Tongue (tissue), 3 donors: ENCODE measurements at places on chromosomes 5 and 9.

DNA sequence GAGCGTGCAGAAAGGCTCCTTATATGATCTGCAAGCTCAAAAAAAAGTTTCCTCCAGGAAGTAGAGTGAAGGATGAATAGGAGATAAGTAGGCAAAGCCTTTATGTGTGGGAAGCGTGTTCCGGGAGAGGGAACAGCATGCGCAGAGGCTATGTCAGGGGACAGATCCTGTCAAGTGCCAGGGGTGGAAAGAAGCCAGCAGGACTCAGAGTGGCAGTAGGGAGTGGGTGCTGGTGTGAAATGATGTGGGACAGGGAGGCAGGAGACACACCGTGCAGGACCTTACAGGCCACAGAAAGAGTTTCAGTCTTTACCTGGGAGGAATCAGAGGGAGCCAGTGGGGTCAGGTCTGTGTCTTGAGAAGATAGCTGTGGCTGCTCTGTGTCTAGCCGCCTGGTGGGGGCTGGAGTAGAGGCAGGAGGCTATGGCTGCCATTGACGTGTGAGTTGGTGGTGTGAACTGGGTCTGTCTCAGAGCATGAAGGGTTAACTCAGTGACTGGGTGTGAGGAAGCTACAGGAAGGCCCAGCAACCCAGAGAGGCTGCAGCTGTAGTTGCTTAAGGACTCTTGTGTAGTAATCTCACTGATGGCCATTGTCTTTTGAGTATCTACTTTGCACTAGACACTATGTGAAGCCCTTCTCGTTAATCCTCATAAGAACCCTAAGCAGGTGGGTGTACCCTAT, 71.3 kb downstream of the PPARGC1B start:
- DNase-seq = no peak

DNA sequence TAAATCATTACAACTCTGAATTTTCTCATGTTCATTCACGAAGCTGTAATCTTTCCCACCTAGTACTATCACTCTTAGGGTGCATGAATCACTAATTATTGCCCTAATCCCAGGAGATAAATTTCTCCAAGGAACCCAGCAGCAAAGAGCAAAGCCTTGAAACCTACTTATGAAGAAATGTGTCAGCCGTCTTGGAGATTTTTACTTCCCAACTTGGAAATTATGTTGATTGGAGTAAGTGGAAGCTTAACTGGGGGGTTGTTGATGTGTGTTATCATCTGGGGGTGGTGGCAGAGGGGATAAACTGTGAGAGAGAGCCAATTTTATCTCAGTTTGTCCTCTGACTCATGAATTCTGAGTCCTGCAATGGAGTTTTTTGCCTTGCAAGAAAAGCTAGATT, 440.5 kb upstream of the WWC1 start:
- DNase-seq = no peak

DNA sequence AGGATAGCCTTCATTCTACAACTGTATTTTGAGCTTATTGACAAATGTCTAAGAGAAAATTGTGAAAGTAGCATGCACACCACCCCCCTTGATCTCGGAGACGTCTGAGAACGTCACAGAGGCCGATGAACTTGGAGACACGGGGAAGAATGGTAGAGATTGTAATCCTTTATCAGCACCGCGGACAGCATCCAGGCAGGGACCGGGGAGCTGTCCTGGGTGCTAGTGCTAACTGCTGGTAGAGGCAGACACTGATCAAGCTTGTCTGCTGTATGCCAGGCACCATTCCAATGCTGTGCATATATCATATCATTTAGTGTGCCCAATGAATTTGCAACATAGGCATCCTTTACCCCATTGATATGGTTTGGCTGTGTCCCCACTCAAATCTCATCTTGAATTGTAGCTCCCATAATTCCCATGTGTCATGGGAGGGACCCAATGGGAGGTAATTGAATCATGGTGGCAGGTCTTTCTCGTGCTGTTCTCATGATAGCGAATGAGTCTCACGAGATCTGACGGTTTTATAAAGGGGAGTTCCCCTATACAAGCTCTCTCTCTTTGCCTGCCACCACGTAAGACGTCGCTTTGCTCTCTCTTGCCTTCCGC, 98.8 kb downstream of the LHX2 start:
- peak; percentile 93 for DNase-seq

- DNase-seq = no peak
These were observed 54.4 kb upstream of the EXOC3 start for GRCh38 chr5:388266-389196.

DNA sequence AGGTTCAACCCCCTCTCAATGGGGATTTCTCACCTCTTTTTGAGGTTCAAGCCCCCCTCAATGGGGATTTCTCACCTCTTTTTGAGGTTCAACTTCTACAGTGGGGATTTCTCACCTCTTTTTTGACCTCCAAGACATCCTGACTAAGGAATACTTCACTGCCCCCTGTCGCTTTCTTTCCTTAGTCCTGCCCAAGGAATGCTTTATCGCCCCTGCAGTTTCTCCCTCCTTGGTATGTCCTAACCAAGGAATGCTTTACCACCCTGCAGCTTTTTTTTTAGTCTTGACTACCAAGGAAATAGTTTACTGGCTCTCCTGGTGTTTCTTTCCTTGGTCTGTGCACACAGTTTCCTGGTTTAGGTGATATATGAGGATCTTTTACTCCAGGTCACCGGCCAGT, 9.6 kb upstream of the IRGM start:
- DNase-seq = no peak

DNA sequence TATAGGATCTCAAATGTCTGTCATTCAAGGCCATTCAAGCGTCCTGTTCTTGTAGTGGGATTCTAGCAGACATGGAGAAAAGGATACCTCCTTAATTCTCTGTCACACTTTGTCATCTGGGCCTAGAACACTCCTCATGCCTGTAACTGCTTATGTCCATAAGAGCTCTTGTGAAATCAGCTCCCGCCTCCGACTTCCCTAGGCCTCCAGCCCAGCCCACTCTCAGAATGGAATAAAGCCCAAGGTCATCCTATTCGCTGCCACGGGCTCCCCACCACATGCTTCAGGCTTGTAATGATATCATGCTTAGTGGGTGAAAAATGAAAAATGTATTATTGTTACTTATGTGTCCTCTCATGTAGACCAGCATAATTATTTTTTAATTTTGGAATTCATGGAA, 632.5 kb downstream of the ISL1 start:
- DNase-seq = no peak

DNA sequence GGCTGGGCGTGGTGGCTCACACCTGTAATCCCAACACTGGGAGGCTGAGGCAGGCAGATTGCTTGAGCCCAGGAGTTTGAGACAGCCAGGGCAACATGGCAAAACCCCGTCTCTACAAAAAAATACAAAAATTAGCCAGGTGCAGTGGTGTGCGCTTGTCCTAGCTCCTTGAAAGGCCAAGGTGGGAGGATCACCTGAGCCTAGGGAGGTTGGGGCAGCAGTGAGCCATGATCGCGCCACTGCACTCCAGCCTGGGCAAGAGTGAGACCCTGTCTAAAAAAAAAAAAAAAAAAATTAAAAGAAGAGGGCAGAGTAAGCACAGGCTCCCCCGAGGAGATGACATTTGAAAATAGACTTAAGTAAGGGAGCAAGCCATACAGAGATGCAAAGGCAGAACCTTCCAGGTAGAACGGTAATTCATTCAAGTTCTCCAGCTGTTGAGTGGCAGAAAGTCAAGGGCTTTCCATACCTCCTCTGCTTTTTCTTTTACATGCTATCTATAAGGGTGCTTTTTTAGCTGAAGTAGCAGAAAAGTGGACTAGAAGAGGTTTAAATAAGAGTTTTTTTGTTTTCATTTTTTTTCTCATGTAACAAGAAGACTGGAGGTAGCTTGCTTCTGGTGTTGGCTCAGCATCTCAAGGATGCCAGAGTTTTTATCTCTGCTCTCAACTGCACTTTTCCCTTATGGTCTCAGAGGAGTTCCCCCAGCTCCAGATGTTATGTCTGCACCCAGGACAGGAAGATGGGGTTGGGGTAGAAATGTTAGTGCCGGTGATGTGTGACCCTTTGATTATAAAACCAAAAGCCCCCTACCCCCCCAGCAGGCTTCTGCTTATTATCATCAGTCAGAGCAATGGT, 40.8 kb downstream of the ERGIC1 start:
- no peak for DNase-seq

- no peak for DNase-seq
These were observed 227.5 kb downstream of the PIK3R1 start for GRCh38 chr5:68443091-68443490.

DNA sequence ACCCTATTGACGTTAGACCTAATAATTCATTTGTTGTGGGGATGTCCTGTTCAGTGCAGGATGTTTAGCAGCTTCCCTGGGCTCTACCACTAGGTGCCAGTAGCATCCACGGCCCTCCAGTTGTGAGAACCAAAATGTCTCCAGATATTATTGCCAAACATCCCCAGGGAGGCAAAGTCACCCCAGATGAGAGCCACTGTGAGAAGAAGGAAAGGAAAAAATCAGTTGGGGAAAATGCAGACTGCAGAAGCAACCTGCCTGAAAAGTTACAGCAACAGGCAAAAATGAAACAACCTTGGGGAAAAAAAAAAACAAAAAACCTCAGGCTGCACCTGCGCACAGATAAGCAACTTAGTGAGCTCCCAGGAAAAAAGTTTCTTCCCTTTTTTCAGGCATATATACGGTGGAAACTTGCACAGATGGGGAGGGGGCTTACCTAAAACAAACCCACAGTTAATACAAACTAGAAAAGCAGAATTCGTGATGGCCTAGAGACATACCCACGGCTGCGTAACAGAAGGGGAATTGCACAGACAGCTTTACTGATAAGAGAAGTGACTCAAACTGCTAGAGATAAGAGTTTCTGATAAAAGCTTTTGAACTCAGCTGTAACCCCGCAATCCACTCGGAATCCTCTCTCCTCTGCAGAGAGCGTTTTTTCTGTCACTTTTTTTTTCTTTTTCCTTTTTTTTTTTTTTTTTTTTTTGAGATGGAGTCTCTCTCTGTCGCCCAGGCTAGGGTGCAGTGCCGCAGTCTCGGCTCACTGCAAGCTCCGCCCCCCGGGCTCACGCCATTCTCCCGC, 29.8 kb upstream of the FBP1 start:
- DNase-seq = peak; percentile 69

DNA sequence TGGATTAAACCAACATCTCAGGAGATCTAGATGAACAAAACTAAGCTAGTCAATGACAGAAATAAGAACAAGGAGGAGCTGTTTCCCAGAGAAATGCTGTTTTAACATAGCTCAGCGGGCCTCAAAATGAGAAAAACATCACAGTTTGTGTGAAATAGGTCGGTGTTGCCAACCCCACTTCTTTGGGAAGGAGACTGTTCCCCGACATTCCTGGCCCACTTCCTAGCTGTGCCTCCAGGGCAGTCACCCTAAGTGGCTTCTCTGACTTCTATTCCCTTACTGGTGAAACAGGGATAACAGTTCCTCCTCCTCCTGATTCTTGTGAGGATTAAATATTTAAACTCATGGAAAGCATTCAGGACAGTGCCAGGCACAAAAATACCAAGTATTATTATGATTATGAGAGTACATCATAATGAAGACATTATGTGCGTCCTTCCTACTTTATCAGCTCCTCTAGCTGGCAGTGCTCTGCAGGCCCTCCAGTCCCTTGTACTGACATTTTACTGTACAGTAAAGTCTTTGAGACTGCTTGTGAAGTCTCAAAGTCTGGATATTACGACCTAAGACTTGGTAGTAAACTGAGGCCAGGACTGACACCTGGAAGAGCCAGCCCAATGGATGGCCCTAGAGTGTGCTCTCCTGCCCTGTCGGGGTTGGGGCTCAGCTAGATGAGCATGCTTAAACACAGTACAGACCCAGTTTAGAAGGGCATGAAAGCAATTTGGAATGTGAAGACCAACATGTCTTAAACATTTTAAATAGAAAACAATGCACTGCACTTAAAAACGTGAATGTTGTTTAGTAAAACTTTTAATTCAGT, 7.3 kb downstream of the ISCA1 start:
- no peak for DNase-seq

- no peak for DNase-seq
These were observed 138.1 kb upstream of the ADAMTSL1 start for GRCh38 chr9:18335825-18336224.

GRCh38 chr5:45796959-45797553, 100.9 kb upstream of the HCN1 start:
- DNase-seq = no peak

DNA sequence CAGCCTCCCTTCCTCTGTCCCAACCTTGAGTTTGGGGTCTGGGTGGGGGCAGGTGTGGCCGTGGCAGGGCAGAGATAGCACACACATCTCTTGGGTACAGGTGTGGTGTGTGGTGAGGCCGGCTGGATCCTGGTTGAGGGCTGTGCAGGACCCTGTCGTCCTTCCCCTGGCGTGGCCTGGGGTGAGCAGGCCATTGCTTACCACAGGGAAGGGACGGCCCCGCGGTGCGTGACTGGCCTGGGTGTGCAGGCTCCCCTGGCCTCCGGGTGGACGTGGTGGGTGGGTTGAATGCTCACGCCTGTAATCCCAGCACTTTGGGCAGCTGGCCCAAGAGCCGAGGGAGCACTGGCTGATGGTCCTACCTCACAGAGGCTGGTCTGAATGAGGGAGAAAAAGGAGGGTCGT, 1.2 kb downstream of the ARRDC1 start:
- DNase-seq = peak; percentile 18

DNA sequence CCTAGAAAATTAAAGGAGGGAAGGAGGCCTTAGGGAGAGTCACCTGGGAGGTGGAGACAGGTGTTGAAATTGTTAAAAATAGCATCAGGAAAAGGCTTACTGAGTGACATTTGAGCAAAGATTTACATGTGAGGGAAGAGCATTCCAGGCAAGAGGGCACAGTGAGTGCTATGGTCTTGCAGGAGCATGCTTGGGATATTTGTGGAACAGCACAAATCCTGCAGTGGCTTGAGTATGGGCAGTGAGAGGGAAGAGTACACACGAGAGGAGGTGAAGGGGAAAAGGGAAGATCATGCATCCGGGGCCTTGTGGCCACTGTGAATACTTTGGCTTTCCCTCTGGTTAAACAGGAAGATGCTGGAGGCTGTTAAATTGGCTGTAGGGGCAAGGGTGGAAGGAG, 36.6 kb downstream of the ACER2 start:
- DNase-seq = no peak

GRCh38 chr9:20903212-20903611, 128.2 kb downstream of the HACD4 start:
- no peak for DNase-seq

- DNase-seq = no peak
These were observed 1471.2 kb upstream of the NUDT12 start for GRCh38 chr5:105033637-105034400.

GRCh38 chr9:73906671-73907070, 590.5 kb upstream of the RORB start:
- DNase-seq = no peak

GRCh38 chr5:174172152-174172551, 126.6 kb downstream of the NSG2 start:
- peak; percentile 25 for DNase-seq

GRCh38 chr5:39083968-39084367, 9.8 kb upstream of the RICTOR start:
- no peak for DNase-seq

GRCh38 chr9:71858812-71859211, 52.2 kb downstream of the ABHD17B start:
- no peak for DNase-seq

GRCh38 chr5:96893342-96893741, 17.0 kb downstream of the ERAP2 start:
- no peak for DNase-seq
